Kidney (tissue), 22 donors: ENCODE measurements at places on chromosomes 3 and 15. TPM values are rescaled to one million over a fixed set of nuclear protein-coding genes. Genes with fewer than 3 reads are reported as not detected.

DNA sequence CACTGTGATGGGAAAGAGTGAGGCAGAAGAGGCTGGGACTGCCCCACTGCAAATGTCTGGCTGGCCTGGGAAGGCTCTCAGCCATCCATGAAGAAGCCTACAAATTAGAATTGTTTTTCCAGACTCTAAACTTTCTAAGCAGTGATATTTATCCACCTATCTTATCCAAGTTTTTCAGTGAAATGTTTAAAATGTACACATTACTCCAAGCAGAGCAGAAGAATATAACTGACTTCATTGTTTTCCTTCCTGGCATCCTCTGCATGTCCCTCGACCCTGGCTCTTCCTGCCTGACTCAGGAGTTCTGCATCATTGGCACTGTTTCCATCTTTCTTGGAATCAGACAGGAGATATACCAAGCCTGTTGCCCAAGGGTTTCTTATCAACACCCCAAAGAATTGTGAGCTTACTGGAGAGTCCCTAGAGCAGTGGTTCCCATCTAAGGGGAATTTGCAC, 401.5 kb upstream of the PROK2 start:
- no peaks in the 10 kb centered on the region for H3K27me3 ChIP-seq
- H3K4me1 ChIP-seq = no peaks in the 10 kb centered on the region
- no peak overlapping the region for H3K4me3 ChIP-seq
- no peak for DNase-seq
- H3K27ac ChIP-seq = no peak overlapping the region

AADACL2 gene
- polyA plus RNA-seq = not detected

DNA sequence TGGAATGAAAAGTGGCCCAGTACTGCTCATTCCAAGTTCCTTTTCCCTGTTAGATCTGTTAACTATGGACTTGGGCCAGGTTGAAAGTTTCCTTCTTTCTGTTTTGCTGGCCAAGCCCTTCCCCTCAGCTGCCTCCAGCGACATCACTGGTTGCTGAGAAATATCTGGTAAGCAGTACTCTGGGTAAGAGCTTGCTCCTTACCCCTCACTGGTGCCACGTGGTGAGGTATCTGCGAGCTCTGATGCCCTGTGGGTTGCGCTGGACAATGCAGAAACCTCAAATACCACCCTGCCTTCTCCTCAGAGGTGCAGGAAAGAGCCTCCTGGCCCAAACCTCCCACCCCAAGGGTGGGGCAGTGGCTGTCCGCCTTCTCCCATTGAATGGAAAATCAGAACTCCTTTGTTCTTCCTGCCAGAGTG, 42.9 kb upstream of the APH1B start:
- H3K4me1 ChIP-seq = peaks cover 13% of the 10 kb centered on the region
- no peaks in the 10 kb centered on the region for H3K27me3 ChIP-seq
- peak; percentile 74 for DNase-seq
- H3K27ac ChIP-seq = peak overlapping the region; percentile 15
- H3K4me3 ChIP-seq = no peak overlapping the region
- H3K36me3 ChIP-seq = no peaks in the 10 kb centered on the region

GRCh38 chr15:99651023-99651807, 82.0 kb downstream of the LYSMD4 start:
- H3K27ac ChIP-seq = no peak overlapping the region
- H3K4me1 ChIP-seq = no peaks in the 10 kb centered on the region
- peaks cover 2% of the 10 kb centered on the region for H3K36me3 ChIP-seq
- H3K27me3 ChIP-seq = no peaks in the 10 kb centered on the region

GRCh38 chr3:59480486-59480995, 430.7 kb upstream of the CFAP20DC start:
- no peaks in the 10 kb centered on the region for H3K4me1 ChIP-seq
- H3K27me3 ChIP-seq = no peaks in the 10 kb centered on the region
- no peak for DNase-seq
- H3K4me3 ChIP-seq = no peak overlapping the region
- no peaks in the 10 kb centered on the region for H3K36me3 ChIP-seq

GHSR gene
- not detected for polyA plus RNA-seq

GRCh38 chr3:65577843-65578430, 460.8 kb downstream of the MAGI1 start:
- H3K4me1 ChIP-seq = no peaks in the 10 kb centered on the region
- H3K4me3 ChIP-seq = no peak overlapping the region
- H3K36me3 ChIP-seq = no peaks in the 10 kb centered on the region
- no peaks in the 10 kb centered on the region for H3K27me3 ChIP-seq

- H3K4me1 ChIP-seq = no peaks in the 10 kb centered on the region
- H3K27ac ChIP-seq = no peak overlapping the region
- DNase-seq = no peak
- no peak overlapping the region for H3K4me3 ChIP-seq
- no peaks in the 10 kb centered on the region for H3K27me3 ChIP-seq
Observed at GRCh38 chr3:117486719-117487716, 777.4 kb downstream of the TUSC7 start.

DNA sequence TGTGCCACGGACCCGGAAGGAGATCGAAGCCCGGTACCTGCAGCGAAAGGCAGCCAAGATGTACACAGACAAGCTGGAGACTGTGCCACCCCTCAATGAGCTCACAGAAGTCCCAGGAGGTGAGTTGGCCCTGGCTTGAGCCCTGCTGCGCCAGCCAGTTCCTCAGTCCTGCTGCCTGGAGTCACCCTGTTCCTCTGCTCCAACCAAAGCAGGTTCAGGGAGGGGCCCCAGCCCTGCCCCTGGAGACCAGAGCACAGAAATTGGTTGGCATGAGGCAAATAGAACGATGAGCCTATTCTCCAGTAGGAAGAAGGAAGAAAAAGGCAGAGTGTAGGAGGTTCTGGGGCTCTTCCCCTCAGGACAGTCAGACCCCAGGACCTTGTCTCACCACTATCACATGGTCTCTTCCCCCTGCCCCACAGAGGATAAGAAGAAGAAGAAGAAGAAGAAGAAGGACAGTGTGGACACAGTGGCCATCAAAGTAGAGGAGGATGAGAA, 8.0 kb downstream of the TMIE start:
- no peak overlapping the region for H3K4me3 ChIP-seq
- no peaks in the 10 kb centered on the region for H3K27me3 ChIP-seq
- no peak overlapping the region for H3K27ac ChIP-seq

GRCh38 chr3:159763602-159764489, 224.8 kb upstream of the IL12A start:
- peaks cover 17% of the 10 kb centered on the region for H3K4me1 ChIP-seq
- DNase-seq = peak; percentile 94
- H3K27ac ChIP-seq = peak overlapping the region; percentile 97
- H3K27me3 ChIP-seq = no peaks in the 10 kb centered on the region

LRRC34 gene
- 5.7 TPM for polyA plus RNA-seq

IL17RD gene
- 4.4 TPM for polyA plus RNA-seq

NME9 gene
- 0.73 TPM for polyA plus RNA-seq

GRCh38 chr15:81887912-81888311, 157.9 kb downstream of the MEX3B start:
- H3K27ac ChIP-seq = no peak overlapping the region
- H3K4me1 ChIP-seq = no peaks in the 10 kb centered on the region
- H3K36me3 ChIP-seq = no peaks in the 10 kb centered on the region
- H3K27me3 ChIP-seq = no peaks in the 10 kb centered on the region
- H3K4me3 ChIP-seq = no peak overlapping the region
- DNase-seq = no peak

GRCh38 chr3:143060906-143061305, 58.7 kb upstream of the CHST2 start:
- no peaks in the 10 kb centered on the region for H3K27me3 ChIP-seq
- DNase-seq = no peak
- H3K4me3 ChIP-seq = no peak overlapping the region
- H3K36me3 ChIP-seq = peaks cover 2% of the 10 kb centered on the region
- H3K27ac ChIP-seq = no peak overlapping the region

SCG3 gene
- 0.11 TPM for polyA plus RNA-seq

GRCh38 chr3:31106204-31106603, 211.7 kb upstream of the GADL1 start:
- no peak for DNase-seq
- no peaks in the 10 kb centered on the region for H3K27me3 ChIP-seq
- no peak overlapping the region for H3K4me3 ChIP-seq
- H3K27ac ChIP-seq = no peak overlapping the region
- H3K36me3 ChIP-seq = no peaks in the 10 kb centered on the region

DNA sequence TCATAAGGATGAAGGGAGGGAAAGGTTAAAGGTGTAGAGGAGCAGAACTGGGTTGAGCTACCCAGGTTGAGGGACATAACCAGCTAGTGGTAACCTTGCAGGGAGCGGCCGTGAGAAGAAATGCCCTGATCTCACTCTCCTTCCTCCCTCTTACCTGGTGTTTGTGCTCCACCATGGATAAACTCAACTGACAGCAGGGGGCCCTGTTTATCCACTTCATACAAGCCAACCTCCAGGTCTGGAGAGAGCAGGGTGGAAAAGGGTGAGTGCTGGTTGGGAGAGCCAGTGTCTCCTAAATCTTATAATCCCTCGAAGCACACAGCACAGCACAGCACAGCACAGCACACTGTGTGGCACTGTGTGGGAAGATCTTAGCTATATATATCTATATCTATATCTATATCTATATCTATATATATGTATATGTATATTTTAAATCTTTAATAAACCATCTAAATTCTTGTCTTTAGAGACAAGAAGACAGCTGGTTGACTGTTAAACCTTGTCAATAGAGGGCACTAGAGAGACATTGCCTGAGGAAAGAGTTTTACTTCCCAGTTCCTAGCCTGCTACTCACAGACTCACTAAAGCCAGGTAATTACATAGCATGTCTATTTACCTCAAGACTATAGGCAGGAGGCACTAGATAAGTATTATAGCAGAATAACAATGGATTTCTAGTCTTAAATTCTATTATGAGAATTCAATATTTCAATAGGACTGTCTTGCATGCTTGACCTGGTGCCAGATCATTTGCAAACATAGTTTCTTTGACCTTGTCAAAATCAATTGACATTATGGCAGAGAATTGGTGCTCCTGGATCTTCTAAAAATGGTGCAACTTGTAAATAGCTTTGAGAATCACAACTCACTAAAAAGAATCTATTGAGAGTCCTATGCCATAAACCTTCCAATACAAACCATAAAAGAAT, 21.7 kb upstream of the FMN1 start:
- H3K27me3 ChIP-seq = no peaks in the 10 kb centered on the region
- DNase-seq = no peak
- H3K4me1 ChIP-seq = no peaks in the 10 kb centered on the region

DNA sequence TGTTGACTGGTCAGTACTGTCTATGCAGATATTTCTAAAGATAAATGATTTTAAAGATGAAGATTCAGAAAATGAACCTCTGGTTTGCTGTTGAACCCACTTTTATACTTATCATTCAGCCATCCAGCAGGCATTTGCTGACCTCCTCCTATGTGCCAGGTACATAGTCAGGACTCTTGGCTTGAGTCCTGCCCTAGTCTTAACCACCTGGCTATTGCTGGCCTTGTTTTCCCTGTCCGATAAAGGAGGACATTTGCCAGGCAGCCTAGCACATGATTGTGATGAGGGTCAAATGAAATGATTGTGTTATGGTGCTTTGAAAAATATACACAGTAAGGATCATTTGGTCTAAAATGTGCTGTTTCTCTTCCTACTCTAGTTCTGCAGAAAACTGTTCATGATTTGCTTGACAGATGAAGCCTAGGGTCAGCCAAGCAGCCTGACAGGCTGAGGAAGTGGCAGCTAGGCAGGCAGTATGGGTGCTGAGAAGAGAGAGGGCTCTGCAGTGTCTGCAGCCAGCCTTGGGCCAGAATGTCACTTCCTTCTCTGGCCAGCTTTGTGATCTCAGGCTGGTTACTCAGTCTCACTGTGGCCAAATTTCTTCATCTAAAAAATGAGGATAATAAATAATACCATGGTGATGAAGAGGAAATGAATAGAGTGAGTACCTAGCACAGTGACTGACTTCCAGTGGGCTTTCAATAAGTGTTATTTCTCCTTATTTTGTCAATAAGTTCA, 13.8 kb downstream of the EXOSC7 start:
- no peaks in the 10 kb centered on the region for H3K36me3 ChIP-seq
- no peaks in the 10 kb centered on the region for H3K27me3 ChIP-seq

- no peak for DNase-seq
- no peaks in the 10 kb centered on the region for H3K27me3 ChIP-seq
- H3K36me3 ChIP-seq = no peaks in the 10 kb centered on the region
- H3K4me3 ChIP-seq = no peak overlapping the region
- no peaks in the 10 kb centered on the region for H3K4me1 ChIP-seq
Observed at GRCh38 chr3:60047426-60048200, 997.8 kb upstream of the CFAP20DC start.

LMAN1L gene
- not detected for polyA plus RNA-seq

SCG5 gene
- polyA plus RNA-seq = 1.6 TPM

SERINC4 gene
- polyA plus RNA-seq = 0.47 TPM

- H3K4me1 ChIP-seq = peaks cover 5% of the 10 kb centered on the region
- DNase-seq = peak; percentile 78
Observed at GRCh38 chr3:187319699-187320302, 28.3 kb upstream of the MASP1 start.

DNA sequence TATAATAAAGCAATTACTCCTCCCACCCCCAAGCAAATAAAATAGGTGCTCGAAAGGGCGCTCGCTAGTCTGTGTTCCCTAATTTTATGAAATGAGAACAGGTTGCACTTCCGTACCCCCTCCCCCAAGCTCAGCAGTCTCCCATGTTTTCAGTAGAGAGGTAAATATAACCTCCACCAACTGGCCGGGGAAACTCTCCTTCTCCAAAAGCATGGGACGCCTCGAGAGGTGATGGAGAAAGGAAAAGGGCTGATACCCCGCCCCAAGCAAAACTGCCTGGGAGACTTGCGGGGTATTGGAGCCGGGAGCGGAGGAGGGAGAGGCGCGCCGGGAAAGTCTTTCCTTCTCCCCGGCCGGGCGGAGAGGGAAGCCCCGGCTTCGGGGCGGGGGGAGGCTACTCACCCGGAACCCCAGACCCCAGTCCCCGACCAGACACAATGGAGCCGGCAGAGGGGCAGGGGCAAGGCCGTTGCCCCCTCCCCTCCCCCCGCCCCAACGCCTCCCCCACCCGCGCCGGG, 605 bp downstream of the DCUN1D1 start:
- no peaks in the 10 kb centered on the region for H3K36me3 ChIP-seq
- no peaks in the 10 kb centered on the region for H3K27me3 ChIP-seq
- peaks cover 14% of the 10 kb centered on the region for H3K4me1 ChIP-seq

DNA sequence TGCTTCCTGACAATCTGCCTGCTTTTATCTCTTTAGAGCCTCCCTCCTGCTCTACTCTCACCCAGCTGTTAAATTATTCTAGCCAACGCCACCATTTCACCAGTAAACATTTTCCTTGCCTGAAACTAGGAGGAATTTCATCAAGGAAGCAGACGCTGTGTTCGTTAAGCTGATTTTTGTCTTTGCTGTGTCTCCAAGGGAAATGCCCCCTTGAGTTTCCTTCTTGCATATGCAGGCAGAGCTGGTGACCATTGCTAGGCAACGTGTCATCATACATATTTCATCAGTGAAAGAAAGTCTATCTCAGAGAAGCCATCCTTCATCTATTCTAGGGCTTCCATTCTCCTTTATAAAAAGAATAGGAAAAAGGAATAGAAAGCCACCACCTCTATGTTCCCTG, 87.0 kb upstream of the ST8SIA2 start:
- H3K4me3 ChIP-seq = no peak overlapping the region
- no peak overlapping the region for H3K27ac ChIP-seq
- H3K36me3 ChIP-seq = no peaks in the 10 kb centered on the region

FBXL22 gene
- polyA plus RNA-seq = 1.2 TPM

CYP8B1 gene
- 4.3 TPM for polyA plus RNA-seq

SCN5A gene
- polyA plus RNA-seq = 0.06 TPM

- H3K4me3 ChIP-seq = peak overlapping the region; percentile 67
- H3K27ac ChIP-seq = peak overlapping the region; percentile 23
- no peaks in the 10 kb centered on the region for H3K36me3 ChIP-seq
- no peak for DNase-seq
- no peaks in the 10 kb centered on the region for H3K4me1 ChIP-seq
Observed at GRCh38 chr3:136819392-136819730, 435 bp downstream of the SLC35G2 start.
